IMR-90 (cell line): ENCODE measurements at places on chromosomes 1 and 21. TPM values are rescaled to one million over a fixed set of nuclear protein-coding genes. Genes with fewer than 3 reads are reported as not detected.

DNA sequence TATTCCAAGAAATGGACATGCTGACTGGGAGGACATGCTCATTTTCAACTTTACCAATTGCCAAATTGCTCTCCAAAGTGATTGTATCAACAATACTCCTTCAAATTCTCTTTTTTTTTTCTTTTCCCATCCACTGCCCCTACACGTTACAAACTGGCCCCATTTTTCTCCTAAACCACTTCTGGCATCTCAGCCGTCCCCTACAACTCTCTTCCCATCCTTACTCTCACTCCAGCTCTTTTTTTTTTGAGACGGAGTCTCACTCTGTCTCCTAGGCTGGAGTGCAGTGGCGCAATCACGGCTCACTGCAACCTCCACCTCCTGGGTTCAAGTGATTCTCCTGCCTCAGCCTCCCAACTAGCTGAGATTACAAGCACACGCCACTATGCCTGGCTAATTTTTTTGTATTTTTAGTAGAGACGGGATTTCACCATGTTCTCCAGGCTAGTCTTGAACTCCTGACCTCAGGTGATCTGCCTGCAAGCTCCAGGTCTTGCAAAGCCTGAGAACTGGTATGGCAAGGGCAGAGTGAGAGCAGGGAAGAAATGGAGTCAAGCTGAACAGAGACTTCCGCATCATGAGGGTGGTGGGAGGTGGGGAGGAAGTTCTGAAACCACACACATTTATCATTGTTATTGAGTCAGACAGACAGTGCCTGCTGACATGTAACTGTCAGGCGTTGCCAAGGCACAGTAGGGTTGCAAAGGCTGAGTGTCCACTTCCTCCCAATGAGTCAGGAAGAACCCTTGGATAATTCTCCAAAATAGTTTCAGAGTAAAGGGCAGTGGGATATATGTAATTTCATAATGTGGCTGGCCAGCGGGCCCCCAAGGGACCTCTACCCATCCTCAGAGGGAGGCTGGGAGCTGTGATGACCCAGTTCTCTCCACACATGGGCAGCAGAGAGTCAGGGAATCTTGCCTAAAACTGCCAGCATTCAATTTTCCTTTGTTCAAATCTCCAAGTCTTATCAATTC, 17.4 kb downstream of the CELA3A start:
- no peak overlapping the region for H3K4me3 ChIP-seq
- H3K27me3 ChIP-seq = 0 out of 2 replicates have a peak, but pooled peaks cover 1% of the 10 kb centered on the region
- no peak overlapping the region for H3K27ac ChIP-seq
- no peaks in the 10 kb centered on the region for H3K36me3 ChIP-seq
- no peaks in the 10 kb centered on the region for H3K4me1 ChIP-seq

DNA sequence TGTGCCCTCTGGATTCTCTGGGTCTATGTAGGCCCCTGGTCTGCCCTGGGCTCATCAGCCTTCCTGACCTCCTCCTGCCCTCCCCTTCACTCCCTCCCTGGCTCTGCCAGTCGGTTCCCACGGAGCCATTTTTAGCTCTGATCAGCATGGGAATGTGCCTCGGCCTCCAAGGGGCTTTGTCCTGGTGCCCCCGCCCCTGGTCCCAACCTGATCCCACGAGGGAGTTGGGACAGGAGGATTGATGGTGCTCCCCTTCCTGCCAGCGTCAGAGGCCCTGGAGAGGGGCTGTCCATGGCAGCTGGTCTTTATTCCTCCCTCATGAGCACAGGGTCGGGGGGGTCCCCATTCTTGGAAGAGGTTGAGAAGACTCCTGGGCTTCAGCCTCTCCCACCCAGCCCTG, 24.9 kb downstream of the ETNK2 start:
- peaks cover 7% of the 10 kb centered on the region for H3K36me3 ChIP-seq
- no peak overlapping the region for H3K27ac ChIP-seq
- DNase-seq = no peak

GRCh38 chr1:159774465-159774864, 6.3 kb upstream of the DUSP23 start:
- peaks cover 4% of the 10 kb centered on the region; the same call in 1 of the 2 replicates for H3K27me3 ChIP-seq
- no peak overlapping the region for H3K27ac ChIP-seq
- H3K4me3 ChIP-seq = no peak overlapping the region
- no peaks in the 10 kb centered on the region for H3K4me1 ChIP-seq

- H3K4me3 ChIP-seq = no peak overlapping the region
- no peaks in the 10 kb centered on the region for H3K4me1 ChIP-seq
- H3K36me3 ChIP-seq = no peaks in the 10 kb centered on the region
- no peaks in the 10 kb centered on the region for H3K27me3 ChIP-seq
- no peak overlapping the region for H3K27ac ChIP-seq
These were observed 294.0 kb upstream of the C1orf87 start for GRCh38 chr1:60367532-60367931.

GRCh38 chr1:65229754-65230339, 79.5 kb upstream of the DNAJC6 start:
- H3K27ac ChIP-seq = no peak overlapping the region
- H3K4me3 ChIP-seq = no peak overlapping the region
- H3K27me3 ChIP-seq = no peaks in the 10 kb centered on the region
- no peak for DNase-seq
- no peaks in the 10 kb centered on the region for H3K4me1 ChIP-seq
- H3K36me3 ChIP-seq = peaks cover 2% of the 10 kb centered on the region; the same call in 1 of the 2 replicates

DNA sequence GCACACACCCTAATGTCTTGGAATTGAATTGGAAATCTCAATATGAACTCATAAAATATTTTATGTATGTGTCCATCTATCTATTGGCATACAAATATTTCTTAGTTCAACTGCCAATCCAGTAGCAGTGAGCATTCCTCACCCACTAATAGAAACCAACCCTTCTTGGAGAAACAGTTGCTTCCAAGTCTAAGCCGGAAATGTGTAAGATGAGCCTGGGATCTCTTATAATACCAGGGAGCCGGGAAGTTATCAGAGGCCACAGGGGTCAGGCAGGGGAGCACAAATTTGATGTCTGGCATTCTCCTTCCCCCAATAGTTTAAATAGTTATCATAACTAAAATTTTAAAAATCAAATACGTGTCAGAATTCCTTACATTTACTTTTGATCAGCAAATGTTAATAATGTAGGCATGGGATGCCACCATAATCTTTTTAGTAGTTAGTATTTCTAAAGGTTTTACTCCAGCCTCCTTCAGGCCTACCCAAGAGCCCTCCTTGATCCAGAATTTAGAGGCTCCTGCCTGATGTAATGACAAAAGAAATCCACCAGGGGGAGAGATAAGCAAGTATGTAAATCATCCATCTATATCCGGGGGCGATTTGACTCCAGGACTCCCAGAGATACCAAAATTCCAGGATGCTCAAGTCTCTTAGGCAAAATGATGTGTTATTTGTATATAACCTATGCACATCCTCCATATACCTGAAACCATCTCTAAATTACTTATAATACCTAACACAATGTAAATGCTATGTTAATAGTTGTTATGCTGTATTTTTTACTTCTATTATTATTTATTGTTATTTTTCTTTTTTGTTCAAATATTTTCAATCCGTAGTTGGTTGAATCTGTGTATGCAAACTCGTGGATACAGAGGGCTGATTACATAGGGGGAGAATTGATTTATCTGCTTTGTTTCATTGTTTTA, 218.7 kb upstream of the COA6 start:
- H3K27ac ChIP-seq = no peak overlapping the region
- no peaks in the 10 kb centered on the region for H3K36me3 ChIP-seq
- H3K4me3 ChIP-seq = no peak overlapping the region
- peak; percentile 73 for DNase-seq

DNA sequence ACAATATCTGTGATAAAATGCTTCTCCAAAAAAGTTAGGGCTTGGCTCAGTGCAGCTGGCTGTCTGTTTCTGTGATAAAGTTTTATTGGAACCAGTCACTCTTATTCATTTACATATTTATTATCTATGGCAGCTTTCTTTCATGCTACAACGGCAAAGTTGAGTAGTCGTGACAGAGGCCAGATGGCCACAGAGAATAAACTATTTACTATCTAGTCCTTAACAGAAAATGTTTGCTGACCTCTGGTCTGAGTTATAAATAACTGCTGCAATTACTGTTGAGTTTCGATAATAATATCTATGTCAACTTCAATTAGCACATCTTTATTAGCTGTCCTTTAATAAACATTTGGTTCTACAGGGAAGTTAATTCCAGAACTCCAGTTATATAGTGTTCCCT, 180.2 kb upstream of the RUNX1 start:
- H3K4me1 ChIP-seq = peaks cover 21% of the 10 kb centered on the region
- H3K4me3 ChIP-seq = no peak overlapping the region
- H3K27ac ChIP-seq = no peak overlapping the region

PTPN7 gene
- total RNA-seq = not detected in 2 replicates

DNA sequence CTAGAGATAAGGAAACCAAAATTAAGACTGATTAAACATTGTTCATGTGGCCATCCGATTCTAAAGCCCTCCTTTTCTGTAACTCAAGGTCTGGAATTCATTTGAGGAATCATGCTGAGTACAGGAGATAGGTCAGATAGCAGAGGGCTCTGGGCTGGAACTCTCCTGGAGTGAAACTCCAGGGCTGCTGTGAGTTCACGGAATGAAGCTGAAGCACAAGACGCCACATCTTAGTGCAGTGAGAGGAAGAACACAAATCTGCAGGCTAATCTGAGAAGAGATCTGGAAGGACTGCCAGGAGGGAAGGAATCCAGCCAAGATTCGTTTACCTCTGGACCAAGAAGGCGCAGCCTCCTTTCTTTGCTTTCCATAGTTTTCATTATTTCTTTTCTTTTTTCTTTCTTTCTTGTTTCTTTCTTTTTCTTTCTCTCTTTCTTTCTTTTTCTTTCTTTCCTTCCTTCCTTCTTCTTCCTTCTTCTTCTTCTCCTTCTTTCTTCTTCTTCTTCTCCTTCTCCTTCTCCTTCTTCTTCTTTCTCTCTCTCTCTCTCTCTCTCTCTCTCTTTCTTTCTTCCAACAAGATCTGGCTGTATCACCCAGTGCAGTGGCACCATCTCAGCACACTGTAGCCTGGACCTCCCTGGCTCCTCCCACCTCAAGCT, 74.8 kb upstream of the ATP1B1 start:
- H3K27ac ChIP-seq = no peak overlapping the region
- no peaks in the 10 kb centered on the region for H3K36me3 ChIP-seq
- H3K4me3 ChIP-seq = no peak overlapping the region
- no peaks in the 10 kb centered on the region for H3K27me3 ChIP-seq
